ENCODE measurements at places on chromosomes 7 and 10.

- H3K27me3 ChIP-seq, result no peaks in the 10 kb centered on the region
- no peaks in the 10 kb centered on the region for H3K4me1 ChIP-seq
- H3K4me3 ChIP-seq, result no peak overlapping the region
- ATAC-seq, result no peak
Observed at GRCh38 chr10:129759214-129760002, 204.7 kb downstream of the EBF3 start.

GRCh38 chr7:69335331-69335730 is 262.9 kb upstream of the AUTS2 start:
- ATAC-seq, result no peak
- no peak overlapping the region for H3K27ac ChIP-seq
- no peaks in the 10 kb centered on the region for H3K4me1 ChIP-seq
- H3K36me3 ChIP-seq, result no peaks in the 10 kb centered on the region
- H3K4me3 ChIP-seq, result no peak overlapping the region

DNA sequence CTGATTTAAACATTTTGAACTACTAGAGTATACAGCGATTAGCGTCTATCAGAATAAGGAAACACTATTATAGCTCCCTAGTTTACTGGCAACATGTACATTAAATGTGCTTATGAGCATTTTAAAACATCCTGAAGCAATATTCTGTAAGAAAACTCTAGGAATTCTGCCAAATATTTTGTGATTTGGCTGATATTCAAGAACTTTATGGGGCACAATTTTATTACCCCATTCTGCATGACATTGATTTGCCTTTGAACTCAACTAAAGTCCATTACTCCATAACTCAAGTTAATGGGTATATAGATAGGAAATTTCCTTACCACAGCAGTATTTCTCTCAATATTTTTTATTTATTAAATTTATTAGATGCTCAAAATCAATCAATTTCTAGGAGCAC is 369.9 kb upstream of the KCND2 start:
- H3K27ac ChIP-seq, result no peak overlapping the region
- no peaks in the 10 kb centered on the region for H3K4me1 ChIP-seq
- no peaks in the 10 kb centered on the region for H3K27me3 ChIP-seq

DNA sequence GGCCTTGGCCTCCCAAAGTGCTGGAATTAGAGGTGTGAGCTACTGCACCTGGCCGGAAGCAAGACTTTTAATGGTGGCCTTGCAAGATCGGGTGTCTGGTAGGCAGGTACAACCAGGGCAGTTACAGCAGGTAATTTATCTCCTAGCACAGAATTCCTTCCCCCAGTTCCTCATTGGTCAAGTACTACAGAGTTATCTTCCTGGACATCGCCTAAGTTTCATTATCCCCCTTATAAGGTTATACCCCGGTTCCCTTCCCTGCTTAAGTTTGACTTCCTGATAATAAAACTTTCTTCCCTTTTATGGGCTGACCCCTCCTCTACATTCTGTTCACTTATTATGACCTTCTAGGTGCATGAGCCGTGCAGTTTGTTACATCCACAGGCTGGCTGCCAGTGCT is 19.0 kb upstream of the CYP3A43 start:
- no peaks in the 10 kb centered on the region for H3K36me3 ChIP-seq
- H3K4me3 ChIP-seq, result no peak overlapping the region

- no peaks in the 10 kb centered on the region for H3K4me1 ChIP-seq
- H3K27me3 ChIP-seq, result no peaks in the 10 kb centered on the region
- ATAC-seq, result no peak
- H3K36me3 ChIP-seq, result no peaks in the 10 kb centered on the region
- H3K27ac ChIP-seq, result no peak overlapping the region
Observed at GRCh38 chr10:78042752-78043104, 9.1 kb downstream of the RPS24 start.

GRCh38 chr10:117830787-117831212 is 215.9 kb downstream of the RAB11FIP2 start:
- no peak for ATAC-seq
- no peaks in the 10 kb centered on the region for H3K4me1 ChIP-seq

DNA sequence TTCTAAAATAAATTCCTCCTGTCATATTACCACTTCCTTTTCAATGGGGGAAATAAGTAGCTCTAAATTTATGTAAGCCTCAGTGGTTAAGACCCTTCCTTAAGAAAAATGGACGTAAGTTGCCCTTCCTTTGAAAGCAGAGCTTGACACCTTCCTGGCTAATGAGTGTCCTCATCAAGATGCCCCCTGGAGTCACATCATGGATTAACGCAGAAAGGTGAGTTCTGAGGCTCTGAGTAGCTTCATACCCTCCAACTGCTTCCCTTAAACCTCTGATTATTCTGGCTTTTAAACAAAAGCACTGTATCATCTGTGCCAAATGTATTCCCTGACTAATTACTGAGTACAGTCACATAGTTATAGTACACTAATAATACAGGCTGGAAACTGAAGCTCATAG is 14.7 kb downstream of the KCTD7 start:
- H3K27ac ChIP-seq, result no peak overlapping the region
- H3K4me3 ChIP-seq, result no peak overlapping the region
- no peaks in the 10 kb centered on the region for H3K4me1 ChIP-seq
- H3K27me3 ChIP-seq, result no peaks in the 10 kb centered on the region
- no peak for ATAC-seq

GRCh38 chr10:3803295-3803926 is 18.4 kb upstream of the KLF6 start:
- no peak for ATAC-seq
- no peak overlapping the region for H3K4me3 ChIP-seq
- H3K4me1 ChIP-seq, result no peaks in the 10 kb centered on the region
- no peaks in the 10 kb centered on the region for H3K36me3 ChIP-seq
- H3K27ac ChIP-seq, result no peak overlapping the region
- no peaks in the 10 kb centered on the region for H3K27me3 ChIP-seq

GRCh38 chr10:113103131-113103840 is 153.2 kb downstream of the TCF7L2 start:
- no peaks in the 10 kb centered on the region for H3K36me3 ChIP-seq
- ATAC-seq, result no peak
- H3K4me1 ChIP-seq, result no peaks in the 10 kb centered on the region
- H3K4me3 ChIP-seq, result no peak overlapping the region
- no peaks in the 10 kb centered on the region for H3K27me3 ChIP-seq
- H3K27ac ChIP-seq, result no peak overlapping the region

GRCh38 chr7:132491391-132491945 is 84.8 kb downstream of the PLXNA4 start:
- H3K4me3 ChIP-seq, result no peak overlapping the region
- no peak for ATAC-seq
- no peak overlapping the region for H3K27ac ChIP-seq
- no peaks in the 10 kb centered on the region for H3K4me1 ChIP-seq
- no peaks in the 10 kb centered on the region for H3K36me3 ChIP-seq

GRCh38 chr7:26964156-26964808 is 99.9 kb upstream of the SKAP2 start:
- H3K36me3 ChIP-seq, result no peaks in the 10 kb centered on the region
- no peak overlapping the region for H3K27ac ChIP-seq
- no peaks in the 10 kb centered on the region for H3K4me1 ChIP-seq
- no peak overlapping the region for H3K4me3 ChIP-seq

DNA sequence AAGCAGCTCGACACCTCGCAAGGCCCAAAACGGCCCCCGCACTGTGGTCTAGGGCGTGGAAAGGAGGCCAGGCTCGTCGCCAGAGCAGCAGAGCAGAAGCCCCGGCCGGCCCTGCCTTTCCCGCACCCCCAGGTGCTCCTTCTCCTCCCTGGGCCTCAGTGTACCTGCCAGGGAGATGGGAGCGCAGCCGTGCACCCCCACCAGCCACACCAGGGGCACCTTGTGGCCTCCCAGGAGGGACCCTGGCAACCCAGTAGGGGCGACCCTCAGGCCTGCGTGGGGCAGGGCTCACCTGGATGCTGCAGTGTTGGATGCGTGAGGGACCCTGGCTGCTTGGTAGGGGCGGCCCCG is 9.5 kb downstream of the PDGFA start:
- no peak overlapping the region for H3K27ac ChIP-seq
- H3K4me3 ChIP-seq, result no peak overlapping the region
- peaks cover 6% of the 10 kb centered on the region for H3K4me1 ChIP-seq
- ATAC-seq, result no peak
- no peaks in the 10 kb centered on the region for H3K27me3 ChIP-seq

GRCh38 chr7:30465811-30466180 is 12.8 kb downstream of the NOD1 start:
- H3K27ac ChIP-seq, result peak overlapping the region; percentile 36
- peaks cover 74% of the 10 kb centered on the region for H3K4me1 ChIP-seq
- ATAC-seq, result no peak
- no peaks in the 10 kb centered on the region for H3K27me3 ChIP-seq
- H3K4me3 ChIP-seq, result no peak overlapping the region
- H3K36me3 ChIP-seq, result no peaks in the 10 kb centered on the region

- no peak overlapping the region for H3K4me3 ChIP-seq
- no peaks in the 10 kb centered on the region for H3K4me1 ChIP-seq
- H3K27ac ChIP-seq, result no peak overlapping the region
- no peak for ATAC-seq
Observed at GRCh38 chr10:12803776-12804175, 197.7 kb downstream of the CCDC3 start.

DNA sequence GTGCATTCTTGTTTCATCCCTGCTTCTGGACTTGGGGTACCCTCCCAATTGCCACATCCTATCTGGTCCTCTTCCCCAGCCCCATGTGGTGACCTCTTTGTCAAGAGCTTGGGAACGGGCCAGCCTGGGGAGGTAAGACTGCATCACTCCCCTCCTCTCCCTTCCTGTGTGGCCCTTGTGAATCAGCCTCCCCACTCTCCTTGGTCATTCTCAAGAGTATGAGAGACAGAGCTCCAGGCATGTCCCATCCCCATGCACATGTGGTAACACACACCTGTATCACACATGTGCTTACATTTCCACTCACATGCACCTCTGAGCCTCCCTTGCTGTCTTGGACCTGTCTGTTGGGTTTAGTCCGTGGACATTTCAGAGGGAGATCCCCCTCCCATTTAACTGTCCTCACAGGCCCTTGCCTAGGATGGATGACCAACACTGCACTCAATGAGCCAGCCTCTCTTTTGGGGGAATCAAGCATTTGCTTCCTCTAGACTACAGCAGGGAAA is 2.6 kb downstream of the MRPL43 start:
- no peaks in the 10 kb centered on the region for H3K27me3 ChIP-seq
- no peaks in the 10 kb centered on the region for H3K36me3 ChIP-seq
- no peak overlapping the region for H3K4me3 ChIP-seq
- ATAC-seq, result no peak

- no peak for ATAC-seq
- H3K27me3 ChIP-seq, result no peaks in the 10 kb centered on the region
Observed at GRCh38 chr7:141586878-141587277, 35.7 kb downstream of the AGK start.

- no peak overlapping the region for H3K4me3 ChIP-seq
- no peaks in the 10 kb centered on the region for H3K36me3 ChIP-seq
- H3K27me3 ChIP-seq, result peaks cover 11% of the 10 kb centered on the region
- H3K4me1 ChIP-seq, result no peaks in the 10 kb centered on the region
- H3K27ac ChIP-seq, result no peak overlapping the region
- ATAC-seq, result no peak
Observed at GRCh38 chr10:120514959-120515358, 57.9 kb downstream of the PLPP4 start.

DNA sequence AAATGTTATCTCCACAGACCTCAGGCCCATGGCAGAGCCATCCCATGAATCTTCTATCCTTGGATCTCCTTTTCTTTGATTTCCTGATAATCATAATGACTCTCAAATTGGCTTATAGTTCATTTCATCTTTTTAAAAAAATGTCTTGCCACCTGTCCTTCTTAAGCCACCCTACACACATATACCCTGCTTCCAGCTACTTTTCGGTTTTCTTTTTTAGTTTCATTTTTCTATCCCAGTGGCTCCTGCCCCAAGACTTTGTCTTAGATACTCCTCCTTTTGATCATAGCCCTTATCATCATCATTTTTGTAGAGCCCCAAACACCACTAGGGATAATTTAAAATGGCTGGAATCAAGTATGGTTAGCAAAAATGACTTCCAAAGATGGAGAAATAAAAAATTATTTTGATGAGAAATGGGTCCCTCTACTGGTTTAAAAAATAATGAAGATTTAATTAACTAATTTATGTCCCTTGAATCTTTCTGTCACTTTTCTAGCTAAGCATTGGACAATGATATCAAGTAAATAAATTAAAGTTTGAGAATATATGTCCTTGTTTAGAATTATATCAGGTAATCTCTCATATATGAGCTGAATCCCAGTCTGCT is 277.3 kb upstream of the SEMA3D start:
- no peaks in the 10 kb centered on the region for H3K4me1 ChIP-seq
- no peak overlapping the region for H3K4me3 ChIP-seq
- no peaks in the 10 kb centered on the region for H3K36me3 ChIP-seq
- H3K27me3 ChIP-seq, result no peaks in the 10 kb centered on the region
- ATAC-seq, result no peak
- no peak overlapping the region for H3K27ac ChIP-seq

DNA sequence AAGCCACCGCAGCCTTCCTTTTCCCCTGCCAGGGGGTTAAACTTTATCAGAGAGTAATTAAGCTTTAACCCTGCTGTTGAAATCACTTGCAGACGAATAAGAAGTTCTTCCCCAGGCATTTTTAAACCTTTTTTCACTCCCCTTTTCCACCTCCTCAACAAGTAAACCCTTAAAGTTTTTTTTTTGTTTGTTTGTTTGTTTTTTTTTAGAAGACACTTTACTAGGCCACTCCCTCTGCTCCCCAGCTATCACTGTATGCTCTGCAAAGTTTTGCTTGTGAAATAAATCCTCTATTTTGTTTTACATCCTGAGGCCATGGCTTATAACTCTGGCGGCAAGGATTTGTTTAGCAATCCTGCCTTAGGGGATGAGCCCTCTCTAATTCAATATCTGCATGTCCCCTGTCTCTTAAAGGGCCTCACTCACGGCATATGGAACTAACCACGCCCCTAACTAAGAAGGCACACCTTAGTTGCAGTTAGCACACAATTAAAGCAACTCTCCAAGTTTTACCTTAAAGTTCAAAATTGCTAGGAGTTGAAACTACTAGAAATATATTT is 1354.7 kb upstream of the LRRTM3 start:
- H3K4me1 ChIP-seq, result peaks cover 8% of the 10 kb centered on the region
- H3K27ac ChIP-seq, result no peak overlapping the region
- no peaks in the 10 kb centered on the region for H3K36me3 ChIP-seq
- ATAC-seq, result no peak
- peak overlapping the region; percentile 48 for H3K4me3 ChIP-seq

GRCh38 chr7:132280335-132280734 is 295.9 kb downstream of the PLXNA4 start:
- no peak overlapping the region for H3K4me3 ChIP-seq
- ATAC-seq, result no peak
- H3K36me3 ChIP-seq, result no peaks in the 10 kb centered on the region
- no peak overlapping the region for H3K27ac ChIP-seq
- H3K27me3 ChIP-seq, result no peaks in the 10 kb centered on the region

- H3K27ac ChIP-seq, result no peak overlapping the region
- no peak for ATAC-seq
Observed at GRCh38 chr7:49773936-49774458, 559 bp downstream of the VWC2 start.

Measured in gastroesophageal sphincter (tissue), 4 donors.